ENCODE measurements at places on chromosomes 3 and 15. TPM values are rescaled to one million over a fixed set of nuclear protein-coding genes. Genes with fewer than 3 reads are reported as not detected.

GOLGA6L7 gene
- total RNA-seq: not detected

GRCh38 chr3:29721789-29722188 is 440.9 kb downstream of the RBMS3 start:
- H3K4me1 ChIP-seq: no peaks in the 10 kb centered on the region
- H3K4me3 ChIP-seq: no peak overlapping the region
- no peaks in the 10 kb centered on the region for H3K36me3 ChIP-seq
- no peaks in the 10 kb centered on the region for H3K27me3 ChIP-seq
- H3K27ac ChIP-seq: no peak overlapping the region
- no peak for DNase-seq

DNA sequence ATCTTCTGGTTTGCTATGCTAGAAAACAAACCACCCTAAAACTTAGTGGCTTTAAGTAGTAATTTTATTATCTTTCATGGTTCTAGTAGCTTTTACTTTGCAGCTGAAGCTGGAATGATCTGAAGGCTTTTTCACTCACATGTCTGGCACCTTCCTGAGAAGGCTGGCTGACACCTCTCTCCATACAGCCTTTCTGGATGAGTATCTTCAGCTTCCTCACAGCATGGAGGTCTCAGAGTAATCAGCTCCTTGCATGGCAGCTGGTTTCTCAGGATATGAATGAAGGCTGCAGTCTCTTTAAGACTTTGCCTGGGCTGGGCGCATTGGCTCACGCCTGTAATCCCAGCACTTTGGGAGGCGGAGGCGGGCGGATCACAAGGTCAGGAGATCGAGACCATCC is 50.0 kb downstream of the TNIK start:
- no peaks in the 10 kb centered on the region for H3K27me3 ChIP-seq
- no peak overlapping the region for H3K4me3 ChIP-seq
- H3K27ac ChIP-seq: no peak overlapping the region
- no peak for DNase-seq
- no peaks in the 10 kb centered on the region for H3K36me3 ChIP-seq
- no peaks in the 10 kb centered on the region for H3K4me1 ChIP-seq

DNA sequence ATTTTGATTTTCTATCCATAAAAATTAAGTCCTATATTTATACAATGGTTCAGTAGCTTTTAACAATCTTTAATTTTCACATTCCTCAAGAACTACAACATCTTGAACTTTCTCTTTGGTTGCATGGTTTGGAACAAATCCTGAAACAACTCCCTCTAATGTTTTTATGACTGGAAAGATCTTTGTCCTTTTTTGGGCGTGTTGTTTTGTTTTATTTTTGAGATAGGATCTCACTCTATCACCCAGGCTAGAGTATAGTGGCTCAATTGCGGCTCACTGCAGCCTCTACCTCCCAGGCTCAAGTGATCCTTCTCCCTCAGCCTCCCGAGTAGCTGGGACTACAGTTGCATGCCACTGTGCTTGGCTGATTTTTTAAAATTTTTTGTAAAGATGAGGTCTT is 4.0 kb downstream of the STX19 start:
- DNase-seq: no peak
- H3K27ac ChIP-seq: no peak overlapping the region
- no peaks in the 10 kb centered on the region for H3K27me3 ChIP-seq
- H3K4me3 ChIP-seq: no peak overlapping the region

DNA sequence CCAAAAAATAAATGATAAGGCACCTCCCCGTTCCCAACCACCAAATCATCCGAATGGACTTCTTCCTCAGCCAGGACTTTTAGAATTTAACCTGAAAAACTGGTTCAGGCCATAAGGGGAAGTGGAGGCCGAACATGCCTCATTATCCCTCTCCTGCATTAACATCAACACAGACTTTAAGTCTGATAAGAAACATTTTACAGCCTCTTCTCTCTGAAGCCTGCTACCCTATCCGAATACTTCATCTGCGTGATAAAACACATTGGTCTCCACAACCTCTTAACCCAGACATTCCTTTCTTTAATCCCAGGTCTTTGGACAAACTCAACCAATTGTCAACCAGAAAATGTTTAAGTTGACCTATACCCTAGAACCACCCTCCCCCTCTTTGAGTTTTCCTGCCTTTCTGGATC is 850 bp upstream of the SLC41A3 start:
- H3K4me1 ChIP-seq: peaks cover 6% of the 10 kb centered on the region
- peak overlapping the region; percentile 89 for H3K27ac ChIP-seq
- H3K4me3 ChIP-seq: peak overlapping the region; percentile 78
- H3K36me3 ChIP-seq: no peaks in the 10 kb centered on the region
- no peak for DNase-seq

GRCh38 chr3:133123636-133124035 is 85.4 kb downstream of the TMEM108 start:
- no peaks in the 10 kb centered on the region for H3K4me1 ChIP-seq
- no peaks in the 10 kb centered on the region for H3K27me3 ChIP-seq
- no peak overlapping the region for H3K4me3 ChIP-seq
- no peak for DNase-seq

All from hepatocyte (in vitro differentiated cells).